ENCODE measurements at places on chromosomes 1 and 21.
A peak's percentile ranks its signal among the peaks of the same experiment; 100 is the strongest.

DNA sequence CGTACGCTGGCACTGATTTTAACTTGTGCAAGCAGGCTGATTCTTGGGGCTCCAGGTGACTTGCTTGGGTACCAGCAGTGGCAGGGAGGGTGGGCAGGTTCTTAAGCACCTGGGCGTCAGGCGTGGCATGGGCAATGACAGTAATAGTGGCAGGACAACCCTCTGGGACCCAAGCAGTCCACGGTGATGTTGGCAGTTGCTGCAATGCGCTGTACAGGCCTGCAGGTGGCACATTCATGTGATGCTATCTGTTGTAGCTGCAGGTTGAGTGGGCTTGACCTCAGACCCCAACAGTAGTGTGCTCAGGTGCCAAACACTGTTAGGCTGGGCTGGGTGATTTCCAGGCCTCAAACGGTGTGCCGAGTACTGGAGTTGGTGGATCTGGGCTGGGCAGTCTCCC lies 10.2 kb upstream of the OR10J4 start:
- no peak for DNase-seq

GRCh38 chr1:37667023-37667671 lies 25.2 kb upstream of the CDCA8 start:
- DNase-seq: peak; percentile 65

DNA sequence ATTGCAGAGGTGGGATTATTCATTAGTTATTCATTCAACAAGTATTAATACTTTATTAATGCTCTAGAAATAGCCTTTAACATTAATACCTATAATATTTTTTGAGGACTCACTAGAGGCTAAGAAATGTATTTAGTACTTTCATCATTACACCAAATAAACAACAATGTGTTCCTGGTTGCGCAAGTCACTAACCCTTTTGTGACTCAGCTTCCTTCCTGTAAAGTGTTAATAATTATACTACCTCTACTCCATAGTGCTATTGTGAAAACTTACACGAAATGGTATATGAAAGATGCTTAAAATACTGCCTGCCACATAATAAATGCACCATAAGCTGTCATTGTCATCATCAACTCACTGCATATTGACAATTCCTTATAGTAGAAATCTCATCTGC lies 431.0 kb downstream of the DPYD start:
- DNase-seq: no peak

- DNase-seq: no peak
Observed at GRCh38 chr1:206784471-206784903, 12.2 kb upstream of the IL10 start.

- DNase-seq: no peak
Observed at GRCh38 chr1:160375788-160376524, 9.1 kb downstream of the NHLH1 start.

DNA sequence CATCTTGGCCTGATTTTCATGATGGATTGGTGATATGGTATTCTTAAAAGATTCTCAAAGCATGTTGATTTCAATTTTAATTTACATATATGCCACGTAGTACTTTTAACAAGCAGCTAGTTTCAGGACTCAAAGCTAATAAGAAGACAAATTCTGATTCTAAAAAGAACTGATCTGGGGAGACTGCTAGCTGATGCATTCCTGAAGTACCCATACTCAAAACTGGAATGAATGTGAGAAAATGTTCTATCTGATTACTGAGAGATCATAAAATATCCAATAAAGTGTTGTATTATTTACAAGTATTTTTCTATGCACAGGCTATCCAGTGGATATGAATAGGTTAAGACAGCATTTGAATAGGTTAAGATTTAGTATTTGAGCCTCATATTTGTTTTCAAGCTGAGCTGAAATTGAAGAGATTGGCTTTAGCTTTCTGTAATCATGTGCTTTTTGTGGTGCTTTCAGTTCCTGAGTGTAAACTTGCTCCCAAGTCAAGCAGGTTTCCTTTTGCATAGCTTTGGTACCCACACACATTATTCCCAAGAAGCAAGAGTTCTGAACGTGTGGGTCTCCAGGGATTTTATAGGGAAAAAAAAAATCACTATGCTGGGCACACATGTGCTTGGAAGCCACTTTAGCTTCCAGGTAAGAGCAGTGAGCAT lies 114.1 kb downstream of the VPS13D start:
- DNase-seq: no peak

GRCh38 chr1:172084876-172085275 lies 243.6 kb downstream of the DNM3 start:
- DNase-seq: no peak

DNA sequence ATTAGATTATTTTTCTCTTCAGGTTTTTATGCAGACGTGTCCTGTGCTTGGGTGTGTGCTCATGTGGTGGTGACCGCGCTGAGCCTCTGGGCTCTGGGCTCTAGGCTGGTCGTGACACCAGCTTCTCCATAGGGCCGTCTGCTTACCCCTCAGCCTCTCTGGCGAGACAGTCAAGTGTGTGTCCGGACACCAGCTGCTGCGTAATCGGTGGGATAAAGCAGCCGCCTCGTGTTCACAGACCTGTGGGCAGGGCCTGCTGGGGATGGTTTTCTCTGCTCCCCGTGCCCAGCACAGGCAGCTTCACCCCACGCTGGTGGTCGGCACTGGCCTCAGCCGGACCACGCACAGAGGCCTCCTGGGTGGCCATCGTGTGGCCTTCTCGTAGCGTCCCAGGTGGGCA lies 33.6 kb upstream of the DIP2A start:
- no peak for DNase-seq

- no peak for DNase-seq
Observed at GRCh38 chr21:22889445-22889844, 1891.2 kb downstream of the NCAM2 start.

GRCh38 chr1:234768569-234769283 lies 158.7 kb upstream of the IRF2BP2 start:
- DNase-seq: no peak

DNA sequence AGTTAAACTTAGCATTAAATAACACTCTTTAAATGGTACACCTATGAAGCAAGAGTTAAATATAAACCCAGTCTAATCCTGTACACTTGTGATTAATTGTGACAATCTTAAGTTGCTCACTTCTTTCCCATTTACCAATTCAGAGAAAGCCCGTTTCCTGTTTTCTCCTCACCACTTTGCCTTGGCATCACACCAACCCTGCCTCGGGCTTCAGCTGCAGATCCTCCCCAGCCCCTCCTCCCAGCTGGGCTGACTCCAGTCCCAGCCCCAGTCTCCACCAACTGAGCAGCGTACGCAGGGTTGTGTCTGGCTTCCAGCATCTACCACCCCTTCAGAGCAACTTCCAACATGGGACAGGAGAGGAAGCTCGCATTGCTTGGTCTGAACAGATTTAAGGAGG lies 4.1 kb downstream of the PYCR2 start:
- peak; percentile 91 for DNase-seq

Data from SK-N-SH (cell line).